ENCODE measurements at places on chromosomes 5 and 9. TPM values are rescaled to one million over a fixed set of nuclear protein-coding genes. Genes with fewer than 3 reads are reported as not detected.

The PCDHGC5 gene
- total RNA-seq, result 2.8 TPM

The ADRB2 gene
- total RNA-seq, result 5.7 TPM

DNA sequence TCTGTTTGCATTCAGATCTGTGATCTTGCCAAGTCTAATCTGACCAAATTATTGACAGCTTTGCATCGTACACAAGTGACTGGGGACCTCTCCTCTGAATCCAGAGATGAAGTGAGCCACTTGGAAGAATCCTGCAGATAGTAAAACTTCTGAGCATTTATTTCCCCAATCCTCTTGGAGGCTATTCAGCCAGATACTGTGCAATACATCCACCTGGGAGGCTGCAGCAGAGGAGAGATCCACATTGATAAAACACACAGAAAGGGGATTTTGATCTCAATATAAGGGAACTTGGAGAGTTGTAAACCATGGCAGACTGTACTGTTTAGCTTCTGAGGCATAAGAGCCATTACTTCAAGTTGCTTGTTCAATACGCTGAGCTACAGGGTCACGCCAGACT lies 654.6 kb downstream of the MTRR start:
- no peak for DNase-seq

The TAF11L13 gene
- not detected for total RNA-seq

GRCh38 chr5:4780633-4781032 lies 359.5 kb upstream of the ADAMTS16 start:
- DNase-seq, result no peak

The DOCK8 gene
- total RNA-seq, result 65.8 TPM

The RORB gene
- 3.0 TPM for total RNA-seq

- DNase-seq, result no peak
Measured at GRCh38 chr5:62328772-62329491, 22.9 kb downstream of the KIF2A start.

DNA sequence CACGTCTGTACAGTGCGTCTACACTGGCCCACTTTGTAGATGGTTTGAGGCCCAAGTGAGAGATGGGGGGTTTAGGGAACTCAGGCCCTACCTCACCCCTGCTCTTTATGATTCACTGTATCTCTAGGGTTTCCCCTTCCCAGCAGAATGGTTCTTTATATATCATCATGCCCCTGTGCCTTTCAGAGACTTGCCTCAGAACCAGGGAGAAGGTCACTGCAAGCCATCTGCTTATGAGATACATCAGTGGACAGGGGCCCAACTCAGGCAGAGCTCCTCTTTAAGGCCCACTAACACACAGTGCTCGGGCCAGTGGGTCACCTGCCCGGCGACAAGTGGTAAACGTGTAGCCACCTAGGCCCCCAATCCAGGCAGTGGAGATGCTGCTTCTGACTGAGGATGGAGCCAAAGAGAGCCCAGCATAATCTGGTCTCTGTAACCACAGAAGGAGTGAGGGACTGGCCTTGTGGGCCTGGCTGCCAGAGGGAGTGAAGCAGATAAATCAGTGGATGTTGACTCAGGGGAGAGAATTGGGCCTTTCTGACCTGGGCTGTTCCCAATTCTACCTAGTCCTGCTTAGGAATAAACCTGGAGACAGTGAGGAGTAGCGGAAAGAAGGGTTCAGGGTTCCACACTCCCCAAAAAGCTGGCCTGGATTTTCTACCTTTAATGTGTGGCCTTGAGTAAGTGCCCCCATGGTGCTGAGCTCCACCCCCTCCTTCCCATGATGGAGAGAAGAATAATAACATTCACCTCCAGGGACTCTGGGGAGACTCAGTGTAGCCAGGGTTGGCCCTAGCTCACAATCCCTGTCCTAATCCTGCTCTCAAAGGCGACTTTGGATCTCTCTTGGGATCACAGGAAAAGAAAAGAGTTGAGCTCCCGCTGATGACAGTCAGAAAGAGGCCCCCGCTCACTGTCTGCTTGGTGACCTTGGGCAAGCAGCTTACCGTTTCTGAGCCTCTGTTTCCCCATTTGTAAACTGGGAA lies 2.8 kb upstream of the DUSP1 start:
- no peak for DNase-seq

DNA sequence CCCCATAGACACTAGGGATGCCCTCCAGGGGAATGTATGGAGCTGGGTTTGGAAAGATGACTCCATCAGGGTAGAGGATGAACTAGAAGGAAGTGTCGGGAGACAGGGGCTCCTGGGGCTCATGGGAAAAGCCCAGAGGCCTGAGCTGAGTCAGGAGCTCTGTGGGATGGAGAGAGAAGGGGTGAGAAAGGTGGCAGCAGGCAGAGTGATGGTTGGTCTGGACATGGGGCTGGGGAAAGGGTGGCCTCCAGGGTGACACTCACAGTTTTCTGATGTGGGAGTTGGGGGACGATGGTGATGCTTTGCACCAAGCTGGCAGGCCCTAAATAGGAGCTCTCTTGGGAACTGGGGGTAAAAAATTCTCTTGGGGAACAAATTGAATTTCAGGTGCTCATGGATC lies 213.5 kb upstream of the MVB12B start:
- DNase-seq, result no peak

DNA sequence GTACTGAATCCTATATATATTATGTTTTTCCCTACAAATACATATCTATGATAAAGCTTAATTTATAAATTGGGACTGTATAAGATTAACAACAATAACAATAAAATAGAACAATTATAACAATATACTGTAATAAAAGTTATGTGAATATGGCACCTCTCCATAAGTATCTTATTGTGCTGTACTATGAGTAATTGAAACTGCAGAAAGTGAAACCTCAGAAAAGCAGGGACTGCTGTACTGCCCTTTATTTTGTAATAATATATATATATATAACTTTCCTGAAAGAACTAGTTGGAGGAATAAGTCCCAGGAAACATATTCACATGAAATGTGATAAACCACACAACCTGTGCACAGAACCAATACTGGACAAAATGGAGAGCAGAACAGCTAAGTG lies 77.3 kb downstream of the PAM start:
- no peak for DNase-seq

DNA sequence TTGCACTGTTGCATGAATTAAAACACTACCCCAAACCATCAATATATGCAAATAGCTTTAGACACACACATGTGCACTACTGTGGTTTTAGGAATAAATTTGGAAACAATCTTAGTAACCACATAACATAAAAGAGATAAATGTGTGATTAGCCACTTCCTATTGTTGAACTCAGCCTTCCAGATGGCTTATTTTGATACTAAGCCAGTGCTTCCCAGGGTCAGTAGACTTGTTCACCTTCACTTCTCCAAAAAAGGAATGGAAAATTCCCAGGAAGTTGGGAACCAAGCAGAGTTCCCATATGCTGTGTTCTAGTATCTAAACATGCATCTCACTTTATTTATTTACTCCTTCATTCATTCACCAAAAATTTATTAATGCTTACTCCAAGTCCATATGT lies 47.8 kb downstream of the SVEP1 start:
- no peak for DNase-seq

GRCh38 chr5:157516626-157517325 lies 56.8 kb downstream of the NIPAL4 start:
- DNase-seq, result peak; percentile 66
